Caudate nucleus (tissue), 63 donors: ENCODE measurements at places on chromosomes 7 and 10.

GRCh38 chr7:131568970-131569369 lies 12.5 kb upstream of the PODXL start:
- DNase-seq = no peak

- no peak for DNase-seq
Observed at GRCh38 chr7:18859318-18859717, 258.1 kb downstream of the TWIST1 start.

DNA sequence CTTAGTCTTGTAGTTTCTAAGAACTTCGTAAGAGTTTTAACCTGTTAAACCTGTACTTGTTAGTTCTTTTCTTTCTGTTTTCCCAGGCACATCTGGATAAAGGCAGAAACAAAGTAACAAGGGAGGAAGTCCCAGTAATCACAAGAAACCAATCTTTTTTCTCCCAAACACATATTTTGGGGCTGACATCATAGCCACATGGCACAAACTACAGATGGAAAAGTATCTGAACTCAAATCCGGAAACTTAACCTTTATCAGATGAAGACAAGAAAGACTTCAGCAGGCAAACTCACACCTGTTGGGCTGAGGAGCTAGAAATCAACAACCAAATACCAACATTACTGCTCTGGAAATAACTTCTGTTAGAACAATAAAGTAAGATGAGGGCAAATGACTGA lies 67.1 kb downstream of the CUBN start:
- no peak for DNase-seq

DNA sequence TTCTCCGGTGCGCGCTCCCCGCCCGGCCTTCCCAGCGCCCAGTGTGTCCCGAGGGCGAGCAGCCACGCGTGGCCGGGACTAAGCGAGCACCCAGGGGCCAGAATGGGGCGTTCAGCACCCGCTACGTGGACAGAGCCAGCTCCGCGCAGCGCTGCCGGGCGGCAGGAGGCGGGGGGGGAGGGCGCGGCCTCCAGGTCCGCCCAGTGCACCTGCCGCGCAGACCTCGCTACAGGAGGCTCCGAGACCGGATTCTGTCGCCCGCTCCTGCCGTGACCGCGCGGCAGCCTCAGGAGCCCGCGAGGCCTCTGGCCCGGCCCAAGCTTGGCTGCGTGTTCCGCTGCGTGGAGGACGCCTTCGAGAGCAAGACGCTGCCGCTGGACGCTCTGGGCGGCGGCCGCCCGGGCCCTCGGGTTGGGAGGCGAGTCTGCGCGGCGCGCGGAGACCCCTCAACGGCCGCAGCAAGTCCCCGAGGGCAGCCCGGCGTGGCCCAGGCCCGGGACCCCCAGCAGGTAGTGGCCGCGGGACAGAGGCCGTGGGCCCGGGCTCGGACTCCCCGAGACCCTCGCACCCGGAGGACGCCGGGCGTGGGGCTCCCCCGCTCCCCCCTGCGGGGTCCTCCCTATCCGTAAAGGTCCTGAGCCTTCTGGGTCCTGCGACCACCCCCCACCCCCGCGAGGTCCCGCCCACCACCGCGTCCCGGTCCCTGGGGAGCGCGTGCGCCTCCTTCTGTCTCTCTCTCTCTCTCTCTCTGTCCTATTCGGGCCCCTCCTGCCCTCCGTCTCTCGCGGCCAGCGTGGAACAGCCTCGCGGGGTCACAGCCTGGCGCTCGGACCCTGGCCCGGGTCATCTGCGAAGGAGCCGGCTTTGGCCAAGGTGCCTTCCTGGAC lies 904 bp upstream of the DPYSL4 start:
- no peak for DNase-seq

DNA sequence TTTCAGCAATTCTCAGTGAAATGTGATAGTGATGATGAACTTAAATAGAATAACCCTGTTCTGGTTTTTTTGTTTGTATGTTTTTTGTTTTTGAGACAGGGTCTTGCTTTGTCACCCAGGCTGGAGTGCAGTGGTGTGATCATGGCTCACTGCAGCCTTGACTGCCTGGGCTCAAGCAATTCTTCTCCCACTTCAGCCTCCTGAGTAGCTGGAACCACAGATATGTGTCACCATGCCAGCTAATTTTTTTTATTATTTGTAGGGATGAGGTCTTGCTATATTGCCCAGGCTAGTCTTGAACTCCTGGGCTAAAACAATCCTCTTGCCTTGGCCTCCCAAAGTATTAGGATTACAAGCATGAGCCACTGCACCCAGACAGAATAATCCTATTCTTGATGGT lies 14.3 kb upstream of the COL17A1 start:
- DNase-seq = no peak

- DNase-seq = no peak
Observed at GRCh38 chr7:24157666-24158065, 126.3 kb upstream of the NPY start.

DNA sequence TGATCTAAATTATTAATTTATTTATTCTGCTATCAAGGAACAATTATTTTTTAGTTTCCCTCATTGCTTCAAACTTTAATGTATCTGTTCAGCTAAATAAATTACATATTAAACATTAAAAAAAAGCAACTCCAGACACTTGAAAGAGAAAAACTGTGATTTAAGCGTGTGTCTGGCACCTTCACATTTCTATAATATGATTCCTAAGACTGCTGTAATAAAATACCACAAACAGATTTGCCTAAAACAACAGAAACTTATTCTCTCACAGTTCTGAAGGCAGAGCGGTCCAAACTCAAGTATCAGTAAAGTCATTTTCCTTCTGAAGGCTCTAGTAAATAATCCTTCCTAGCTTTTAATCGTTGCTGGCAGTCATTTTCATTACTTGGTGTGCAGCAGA lies 580.4 kb upstream of the KCND2 start:
- no peak for DNase-seq

GRCh38 chr10:62843600-62843999 lies 27.4 kb upstream of the EGR2 start:
- DNase-seq = no peak

- no peak for DNase-seq
Observed at GRCh38 chr10:106481598-106482275, 682.8 kb downstream of the SORCS1 start.

GRCh38 chr10:42930516-42931192 lies 146.2 kb upstream of the RET start:
- no peak for DNase-seq

GRCh38 chr7:7051206-7051877 lies 131.0 kb upstream of the C1GALT1 start:
- no peak for DNase-seq

DNA sequence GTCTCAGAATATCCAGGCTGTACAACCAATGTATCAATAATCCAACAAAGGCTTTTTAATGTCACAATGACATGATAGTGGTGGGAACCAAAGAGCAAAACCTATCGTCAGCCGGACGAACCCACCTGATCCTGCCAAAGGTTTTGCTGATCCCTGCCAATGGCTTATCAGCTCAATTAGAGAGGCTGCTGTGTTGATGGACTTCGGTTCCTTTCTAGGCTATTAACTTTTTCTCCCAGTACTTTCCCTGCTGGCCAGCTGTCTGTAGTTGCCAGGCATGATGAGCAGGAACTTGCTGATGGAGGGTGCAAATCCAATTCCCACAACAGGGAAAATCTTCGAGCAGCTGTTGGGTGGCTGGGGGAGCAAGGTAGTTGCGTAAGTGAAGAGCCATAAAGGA lies 2.4 kb downstream of the LMOD2 start:
- no peak for DNase-seq

DNA sequence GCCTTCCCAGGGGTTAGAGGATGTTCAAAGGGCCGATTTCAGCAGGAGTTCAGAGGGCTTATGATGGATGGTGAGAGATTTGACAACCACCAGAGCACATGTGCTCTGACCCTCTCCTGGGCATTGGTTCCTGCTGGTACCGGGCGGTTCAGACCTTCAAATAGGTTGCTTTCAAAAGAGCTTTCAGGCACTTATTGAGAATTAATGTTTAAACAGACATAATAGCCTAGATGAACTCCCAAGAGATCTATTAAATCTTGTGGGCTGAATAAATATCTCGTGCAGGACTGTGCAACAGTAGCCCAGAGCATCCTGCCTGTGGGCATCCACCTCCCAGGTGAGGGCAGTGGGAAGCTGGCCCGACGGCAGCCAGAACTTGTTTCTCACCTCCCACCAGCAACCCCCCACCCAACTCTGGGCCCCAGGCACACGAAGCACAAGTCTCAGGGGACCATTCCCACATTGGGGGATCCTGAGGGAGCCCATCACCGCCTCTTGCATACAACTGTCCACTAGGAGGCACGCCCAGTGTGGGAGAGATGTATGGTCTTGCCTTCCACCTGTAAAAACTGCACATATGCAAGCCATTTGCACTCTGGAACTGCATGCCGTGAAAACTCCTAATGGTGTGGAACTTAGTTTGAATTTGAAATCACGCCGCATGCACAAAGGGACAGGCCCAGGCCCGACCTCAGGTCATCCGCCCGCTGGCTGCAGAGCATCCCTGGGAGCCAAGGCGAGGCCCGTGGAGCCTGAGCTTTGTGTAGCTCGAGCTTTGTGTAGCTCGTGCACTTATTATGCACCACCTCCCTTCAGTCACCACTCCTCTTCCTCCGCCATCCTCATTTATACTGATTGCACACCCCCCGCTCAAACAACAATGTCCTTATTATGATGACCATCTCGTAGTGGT lies 147.8 kb downstream of the ADCY1 start:
- DNase-seq = no peak

DNA sequence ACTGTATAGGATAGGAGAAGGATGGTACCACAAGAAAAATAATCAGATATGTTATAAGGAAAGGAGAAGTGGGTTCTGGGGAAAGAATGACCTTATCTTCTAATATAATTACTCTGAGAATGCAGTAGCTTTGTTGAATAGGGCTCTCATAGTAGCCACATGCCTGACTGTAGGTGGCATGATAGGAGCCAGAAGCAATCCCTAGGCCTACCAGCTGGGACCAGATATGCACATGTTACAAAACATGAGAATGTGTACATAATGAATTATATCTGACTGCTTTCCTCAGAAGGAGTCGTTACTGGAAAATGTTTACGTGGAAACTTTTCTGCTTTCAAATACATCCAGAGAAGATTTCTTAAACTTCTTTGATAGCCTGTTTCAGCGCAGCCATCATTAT lies 53.2 kb upstream of the FAM3C start:
- DNase-seq = no peak

GRCh38 chr10:91804126-91804510 lies 5.9 kb downstream of the TNKS2 start:
- DNase-seq = no peak

DNA sequence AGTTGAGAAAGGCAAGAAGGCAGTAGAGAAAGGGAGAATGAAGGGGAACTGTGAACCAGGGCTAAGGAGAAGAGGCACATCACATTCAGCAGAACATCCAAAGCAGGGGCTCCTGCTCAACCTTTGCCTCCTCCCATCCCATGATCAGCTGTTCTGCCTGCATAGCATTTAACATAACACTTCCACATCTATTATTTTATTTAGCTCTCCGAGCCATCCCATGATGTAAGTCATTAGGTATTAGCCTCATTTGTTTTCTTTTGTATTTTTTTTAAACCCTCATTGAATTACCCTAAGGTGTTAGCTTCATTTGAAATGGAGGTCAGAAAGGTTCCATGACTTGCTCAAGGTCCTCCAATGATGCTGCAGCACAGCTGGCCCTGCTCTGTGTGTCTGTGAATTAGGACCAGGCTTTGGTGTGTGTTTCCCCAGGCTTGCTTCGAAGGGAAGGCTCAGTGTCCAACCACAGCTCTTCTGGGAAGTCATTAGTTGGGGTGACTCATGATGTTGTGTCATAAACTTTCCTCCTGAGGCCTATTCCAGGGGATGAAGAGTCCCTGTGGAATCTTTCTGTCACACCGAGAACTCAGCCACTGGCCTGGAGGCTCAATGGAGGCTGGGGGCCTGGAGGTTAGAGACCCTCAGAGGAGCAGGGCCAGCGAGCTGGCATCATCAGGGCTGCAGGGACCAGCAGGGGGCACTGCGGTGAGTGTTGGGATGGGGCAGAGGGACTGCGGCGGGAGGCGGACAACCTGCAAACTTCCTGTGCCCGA lies 16.5 kb downstream of the NPFFR1 start:
- no peak for DNase-seq

DNA sequence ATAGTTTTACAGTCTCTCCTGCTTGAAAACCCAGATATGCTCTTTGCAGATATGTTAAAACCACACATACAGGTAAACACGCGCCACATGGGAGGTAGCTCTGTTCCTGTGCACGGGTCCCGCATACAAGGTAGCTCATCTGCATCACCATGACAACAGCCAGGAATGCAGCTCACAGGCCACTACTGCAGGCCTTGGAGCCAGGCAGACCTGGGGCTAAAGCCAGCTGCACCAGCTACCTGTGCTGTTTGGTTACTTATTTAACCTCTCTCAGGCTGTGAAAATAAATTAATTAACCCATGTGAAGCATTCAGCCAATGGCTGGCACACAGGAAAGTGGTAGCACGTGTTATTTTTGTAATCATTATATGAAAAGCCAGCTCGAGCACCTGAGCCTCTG lies 428.3 kb downstream of the TNS3 start:
- DNase-seq = no peak

- DNase-seq = no peak
Observed at GRCh38 chr10:1280466-1281404, 224.6 kb downstream of the WDR37 start.

DNA sequence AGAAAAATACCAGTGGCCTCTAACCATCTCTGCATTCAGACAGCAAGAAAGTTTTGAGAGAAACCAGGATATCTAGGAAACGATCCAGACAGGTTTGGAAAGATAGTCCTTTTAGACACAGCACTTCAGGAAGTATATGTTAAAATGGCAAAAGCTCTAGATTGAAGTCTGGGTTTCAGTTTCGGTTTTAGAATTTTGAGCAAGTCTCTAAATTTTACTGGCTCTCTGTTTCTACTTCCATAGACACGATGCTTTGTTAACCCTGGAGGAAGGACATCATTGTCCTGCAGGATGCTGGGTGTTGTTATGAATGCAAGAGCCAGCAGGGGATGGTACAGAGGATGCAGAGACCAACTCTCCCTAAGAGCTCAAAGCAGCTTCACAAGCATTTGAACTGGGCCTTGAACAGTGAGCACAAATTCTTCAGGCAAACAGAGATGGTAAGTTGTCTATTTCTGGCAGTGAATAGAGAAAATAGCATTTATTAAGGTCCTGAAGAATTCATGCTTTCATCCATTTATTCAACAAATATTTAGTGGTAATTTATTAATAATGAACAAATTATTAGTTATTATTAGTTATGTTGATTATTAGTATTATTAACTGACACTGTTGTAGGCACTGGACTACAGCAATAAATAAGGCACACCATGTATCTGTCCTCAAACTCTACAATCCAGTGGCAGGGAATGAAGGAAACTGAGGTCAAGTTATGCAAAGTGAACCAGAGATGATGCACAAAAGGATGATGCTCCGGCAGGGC lies 152.7 kb upstream of the NRP1 start:
- no peak for DNase-seq

DNA sequence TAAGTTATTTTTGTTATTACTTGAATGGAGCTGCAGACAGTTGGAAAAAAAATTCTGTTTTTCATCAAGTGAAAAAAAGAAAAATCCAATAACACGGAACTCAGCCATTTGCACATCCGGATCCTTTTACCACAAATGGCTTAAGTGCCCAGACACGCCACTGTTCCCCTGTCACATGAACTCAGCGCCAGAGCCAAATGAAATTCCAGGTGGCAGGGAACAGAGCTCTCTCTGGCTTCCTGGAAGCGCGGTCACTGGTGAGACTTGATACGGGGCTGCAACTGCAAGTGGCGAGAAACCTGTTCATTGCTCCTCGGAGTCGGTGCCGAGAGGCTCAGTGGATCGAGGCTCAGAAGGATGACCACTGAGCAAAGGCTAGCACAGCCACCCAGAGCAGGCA lies 60.8 kb upstream of the NPTX2 start:
- no peak for DNase-seq

- DNase-seq = no peak
Observed at GRCh38 chr10:55641601-55642000, 719.5 kb downstream of the ZWINT start.
